Astrocyte of the cerebellum (primary cell): ENCODE measurements at places on chromosomes 7 and 10.

- no peak for DNase-seq
These were observed 64.0 kb downstream of the MTPAP start for GRCh38 chr10:30284865-30285594.

DNA sequence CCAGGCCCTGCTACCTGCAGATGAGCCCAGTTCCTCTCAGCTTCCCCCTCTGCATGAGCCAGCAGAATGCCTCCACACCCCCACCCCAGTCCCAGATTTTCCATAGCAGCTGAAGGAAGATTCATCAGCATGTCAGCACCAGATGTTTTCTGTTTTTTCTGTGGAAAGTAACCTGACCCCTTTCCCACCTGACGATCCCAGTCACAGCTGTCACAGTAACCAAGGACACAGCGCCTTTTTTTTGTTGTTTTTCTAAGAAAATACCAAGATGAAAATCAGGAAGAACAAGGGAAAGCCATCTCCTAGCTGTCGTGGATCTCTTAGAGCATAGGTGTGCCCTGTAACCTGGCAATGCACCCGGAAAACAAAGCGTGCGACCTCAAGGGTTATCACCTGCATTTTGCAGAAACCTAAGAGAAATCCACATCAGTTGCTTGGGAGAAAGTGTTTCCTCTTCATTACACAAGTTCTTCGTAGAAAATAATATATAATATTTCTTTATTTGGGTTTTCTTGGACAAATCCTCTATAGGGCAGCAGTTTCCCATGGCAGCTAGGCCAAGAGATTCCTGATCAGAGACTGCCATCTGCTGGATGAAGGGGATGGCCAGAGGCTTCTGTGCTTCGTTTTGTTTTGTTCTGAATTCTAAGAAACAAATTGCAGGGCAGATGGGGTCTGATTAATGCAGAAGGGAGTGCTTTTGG, 401.9 kb downstream of the TNS3 start:
- DNase-seq = peak; percentile 56

- no peak for DNase-seq
These were observed 81.4 kb downstream of the ABCB5 start for GRCh38 chr7:20696803-20697333.

DNA sequence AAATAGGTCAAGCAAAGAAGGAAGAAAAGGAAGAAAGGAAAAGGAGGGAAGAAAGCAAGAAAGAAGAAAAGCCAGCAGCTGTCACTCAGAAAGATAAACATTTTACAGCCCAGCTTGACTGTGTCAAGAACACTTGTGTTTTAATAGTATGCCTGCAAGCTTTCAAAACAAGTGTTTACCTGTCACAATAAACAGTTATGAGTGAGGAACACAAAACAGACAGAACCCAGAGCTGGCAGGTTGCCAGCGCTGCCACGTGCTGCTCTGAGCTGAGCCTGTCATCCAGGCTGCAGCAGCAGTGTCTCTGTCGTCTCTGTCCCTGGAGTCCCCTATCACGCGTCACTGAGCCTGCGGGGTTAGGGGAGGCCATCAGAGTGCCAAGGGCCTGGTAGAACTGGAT, 827.6 kb upstream of the AUTS2 start:
- DNase-seq = no peak

DNA sequence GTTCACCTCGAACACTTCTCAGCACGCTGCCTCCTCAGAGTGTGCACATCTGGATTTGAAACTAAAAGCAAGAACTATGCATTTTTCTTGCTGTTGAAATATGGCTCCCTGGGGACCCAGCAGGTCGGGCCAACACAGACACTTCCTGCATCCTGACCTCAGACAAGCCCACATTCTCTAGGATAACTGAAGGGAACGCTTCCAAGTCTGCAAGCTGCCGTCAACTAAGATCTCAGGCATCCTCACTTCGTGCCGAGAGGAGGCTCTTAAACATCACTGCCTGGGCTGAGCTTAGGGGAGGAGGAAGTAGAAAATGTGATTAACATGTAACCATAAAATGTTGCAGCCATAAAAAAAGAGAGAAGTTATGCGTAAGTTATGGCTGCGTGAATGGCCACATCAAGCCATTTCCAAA, 65.5 kb downstream of the PYROXD2 start:
- DNase-seq = peak; percentile 95

GRCh38 chr7:116086547-116087045, 56.0 kb upstream of the TFEC start:
- no peak for DNase-seq

GRCh38 chr10:121919666-121920065, 8.2 kb downstream of the ATE1 start:
- no peak for DNase-seq

DNA sequence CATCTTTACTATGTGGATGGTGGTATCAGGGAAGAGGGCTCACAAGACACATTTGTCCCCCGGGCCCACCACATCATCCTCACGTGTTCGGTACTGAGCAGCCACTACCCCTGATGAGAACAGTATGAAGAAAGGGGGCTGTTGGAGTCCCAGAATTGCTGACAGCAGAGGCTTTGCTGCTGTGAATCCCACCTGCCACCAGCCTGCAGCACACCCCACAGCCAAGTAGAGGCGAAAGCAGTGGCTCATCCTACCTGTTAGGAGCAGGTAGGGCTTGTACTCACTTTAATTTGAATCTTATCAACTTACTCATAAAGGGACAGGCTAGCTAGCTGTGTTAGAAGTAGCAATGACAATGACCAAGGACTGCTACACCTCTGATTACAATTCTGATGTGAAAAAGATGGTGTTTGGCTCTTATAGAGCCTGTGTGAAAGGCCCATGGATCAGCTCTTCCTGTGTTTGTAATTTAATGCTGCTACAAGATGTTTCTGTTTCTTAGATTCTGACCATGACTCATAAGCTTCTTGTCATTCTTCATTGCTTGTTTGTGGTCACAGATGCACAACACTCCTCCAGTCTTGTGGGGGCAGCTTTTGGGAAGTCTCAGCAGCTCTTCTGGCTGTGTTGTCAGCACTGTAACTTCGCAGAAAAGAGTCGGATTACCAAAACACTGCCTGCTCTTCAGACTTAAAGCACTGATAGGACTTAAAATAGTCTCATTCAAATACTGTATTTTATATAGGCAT, 9.1 kb upstream of the CSGALNACT2 start:
- DNase-seq = peak; percentile 87

DNA sequence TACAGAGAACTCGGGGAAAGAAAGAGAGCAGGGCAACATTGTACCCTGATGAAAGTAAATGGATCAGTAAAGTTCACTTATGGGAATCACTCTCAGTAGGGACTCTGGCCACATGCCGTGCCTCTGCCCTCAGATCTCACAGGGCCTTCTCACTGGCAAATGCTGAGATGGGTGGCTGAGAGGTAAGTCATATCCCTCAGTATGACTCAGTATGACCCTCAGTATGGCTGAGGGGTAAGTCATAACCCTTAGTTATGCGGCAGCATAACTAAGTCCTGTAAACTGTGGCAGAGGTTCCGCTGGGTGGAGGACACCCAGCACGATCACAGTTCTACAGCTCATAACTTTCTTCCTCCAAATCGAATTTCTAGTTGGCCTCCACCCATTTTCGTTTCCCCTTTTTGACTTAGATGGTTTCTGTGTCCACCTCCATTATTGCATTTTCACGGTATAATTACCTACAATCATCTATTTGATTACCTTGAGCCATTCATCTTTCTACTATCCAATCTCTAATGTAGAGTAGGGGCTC, 26.5 kb upstream of the WNT16 start:
- no peak for DNase-seq

DNA sequence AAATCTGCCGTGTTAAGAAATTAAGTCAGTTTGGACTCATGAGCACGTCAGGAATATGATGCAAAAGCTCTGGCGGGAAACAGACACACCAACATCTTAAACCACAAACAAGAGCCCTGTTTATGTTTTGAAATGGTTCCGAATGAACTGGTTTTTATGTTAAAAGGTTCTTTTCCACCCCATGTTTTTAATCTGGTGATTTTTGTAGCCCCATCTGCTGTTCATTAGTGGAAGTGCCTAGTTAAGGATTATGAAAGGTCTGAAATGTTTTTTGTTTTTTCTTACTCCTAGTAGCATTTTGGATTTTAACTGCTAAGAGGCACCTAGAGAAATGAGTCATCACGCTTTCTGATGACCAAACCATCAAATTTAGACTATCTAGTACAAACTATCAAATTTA, 404.1 kb upstream of the MKI67 start:
- DNase-seq = no peak

DNA sequence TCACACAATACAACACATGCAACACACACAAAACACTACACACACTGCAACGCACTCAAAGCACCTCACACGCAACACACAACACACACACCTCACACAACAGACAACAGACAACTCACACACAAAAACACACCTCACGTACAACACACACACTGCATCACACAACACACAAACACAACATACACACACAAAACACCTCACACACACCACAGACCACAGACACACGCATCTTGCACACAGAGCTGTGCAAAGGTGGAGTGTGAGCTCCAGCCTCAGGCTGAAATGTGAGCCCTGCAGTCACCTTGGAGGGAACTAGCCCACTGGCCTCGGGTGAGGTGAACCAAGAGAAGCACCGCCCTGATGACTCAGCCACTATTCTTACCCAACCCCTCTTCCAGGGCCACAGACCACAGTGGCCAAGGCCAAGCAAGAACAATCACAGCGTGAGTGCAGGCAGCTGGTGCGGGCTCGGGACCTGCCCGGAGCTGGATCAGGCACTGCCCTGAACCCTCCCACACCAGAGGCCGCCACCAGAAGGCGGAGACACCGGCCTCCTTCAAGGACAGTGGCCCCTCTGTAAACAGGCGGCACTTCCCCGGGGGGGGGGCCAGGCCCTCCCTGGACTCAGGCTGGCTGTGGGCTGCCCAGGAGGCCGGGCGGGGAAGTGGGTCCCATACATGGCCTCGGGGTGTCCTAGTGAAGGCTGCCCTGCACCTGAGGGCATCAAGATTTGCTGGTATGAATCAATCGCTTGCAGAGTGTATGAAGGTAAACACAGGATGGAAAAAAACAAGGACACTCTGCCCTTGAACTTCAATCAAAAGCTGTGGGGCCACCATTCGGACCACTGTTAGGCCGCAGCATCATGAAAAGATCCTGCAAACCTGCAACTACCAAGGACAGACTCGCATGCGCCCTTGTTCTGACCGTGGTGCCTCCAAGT, 106.7 kb downstream of the TNS3 start:
- peak; percentile 93 for DNase-seq

DNA sequence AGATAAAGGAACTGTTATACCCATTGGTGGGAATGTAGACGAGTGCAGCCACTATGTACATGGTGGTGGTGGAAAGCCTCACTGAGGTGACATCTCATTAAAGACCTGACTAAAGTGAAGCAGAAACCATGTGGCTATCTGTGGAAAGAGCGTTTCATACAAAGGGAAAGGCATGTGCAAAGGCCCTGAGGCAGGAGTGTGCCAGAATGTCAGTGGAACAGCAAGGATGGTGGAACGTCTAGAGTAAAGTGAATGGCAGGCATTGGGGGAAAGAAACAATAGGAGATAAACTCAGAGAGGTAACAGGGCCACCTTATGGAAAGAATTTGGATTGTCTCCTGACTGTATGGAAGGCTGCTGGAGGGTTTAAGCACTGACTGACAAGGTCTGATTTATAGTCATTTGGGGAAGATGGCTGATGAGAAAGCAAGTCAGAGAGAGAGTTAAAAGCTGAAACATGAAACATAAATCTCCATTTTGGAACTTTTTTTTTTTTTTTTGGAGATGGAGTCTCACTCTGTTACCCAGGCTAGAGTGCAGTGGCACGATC, 245.7 kb downstream of the STK31 start:
- DNase-seq = no peak

DNA sequence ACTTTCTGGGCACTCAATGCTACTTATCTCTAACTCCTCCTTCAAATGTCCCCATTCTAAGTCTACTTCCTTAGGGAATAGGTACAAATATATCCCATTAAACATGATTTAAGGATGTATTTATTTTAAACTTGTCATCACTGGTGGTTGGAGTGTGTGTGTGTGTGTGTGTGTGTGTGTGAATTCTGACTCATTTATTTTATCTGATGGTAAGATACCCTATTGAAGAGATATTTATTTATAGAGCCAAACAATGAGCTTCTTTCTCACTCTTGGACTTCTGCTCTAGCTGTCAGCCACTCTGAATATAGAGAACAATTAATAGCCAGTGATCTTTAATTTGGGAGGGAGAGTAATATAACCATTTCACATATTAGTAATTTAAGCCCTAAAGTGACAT, 17.8 kb upstream of the MAGI2 start:
- no peak for DNase-seq

DNA sequence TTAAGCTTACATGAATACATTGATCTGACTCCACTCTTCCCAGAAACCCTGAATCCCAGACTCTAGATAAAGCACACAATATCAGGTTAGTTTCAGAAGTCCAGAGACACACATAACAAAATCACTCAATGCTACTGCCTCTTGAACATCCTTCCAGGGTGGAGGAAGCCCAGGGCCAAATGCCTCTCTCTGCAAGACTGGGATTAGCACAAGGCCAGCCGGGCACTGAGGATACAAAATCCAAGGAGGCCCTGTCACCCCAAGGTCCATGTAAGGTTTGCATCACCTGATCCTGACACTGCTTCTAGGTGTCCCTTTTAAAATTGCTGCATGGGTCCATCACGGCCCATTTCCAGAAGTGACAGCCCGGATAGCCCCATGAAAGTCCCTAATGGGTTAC, 2.6 kb upstream of the PLXNA4 start:
- DNase-seq = no peak

GRCh38 chr7:17406738-17407137, 108.3 kb downstream of the AHR start:
- no peak for DNase-seq

DNA sequence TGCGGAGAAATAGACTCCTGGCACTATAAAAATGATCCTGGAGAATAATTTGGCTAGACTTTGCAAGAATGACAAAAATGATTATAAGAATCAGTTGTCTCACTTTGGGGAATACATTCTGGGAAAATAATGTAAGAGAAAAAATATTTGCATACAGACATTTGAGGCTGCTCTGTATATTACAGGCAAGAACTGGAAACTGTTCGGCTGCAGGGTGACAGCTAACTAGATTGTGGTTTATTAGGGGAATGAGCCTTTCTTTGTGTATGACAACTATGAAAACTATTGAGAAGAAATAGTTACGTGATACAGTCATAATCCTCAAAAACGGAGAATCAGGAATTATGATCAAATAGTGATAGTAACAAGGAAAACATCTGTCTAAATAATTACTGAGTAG, 8.6 kb downstream of the TRIM56 start:
- DNase-seq = no peak

GRCh38 chr10:118926903-118927302, 102.6 kb upstream of the NANOS1 start:
- DNase-seq = no peak

DNA sequence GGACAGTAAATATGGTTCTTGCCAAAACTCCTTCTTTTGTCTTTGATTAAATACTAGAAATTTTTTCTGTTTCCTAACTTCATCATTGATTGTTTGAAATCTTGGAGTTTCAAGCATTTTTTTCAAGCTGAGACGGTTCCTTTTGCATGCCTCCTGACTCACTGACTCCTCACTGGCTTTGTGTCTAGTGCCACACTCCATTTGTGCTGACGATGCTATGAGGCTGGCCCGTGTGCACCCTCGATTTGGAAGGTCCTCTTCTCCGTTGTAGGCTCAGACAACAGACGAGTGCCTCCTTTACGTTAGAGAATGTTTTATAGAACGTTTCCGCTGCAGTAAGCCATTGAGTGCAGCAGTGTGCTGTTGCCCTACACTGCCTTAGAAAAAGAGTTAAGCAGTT, 10.8 kb upstream of the CSGALNACT2 start:
- DNase-seq = no peak
